Activated T-cell treated with anti-CD3 and anti-CD28 coated beads, Interleukin-2, amount 50 U/mL, for 48 hours (primary cell): ENCODE measurements at places on chromosomes 2 and 18.

DNA sequence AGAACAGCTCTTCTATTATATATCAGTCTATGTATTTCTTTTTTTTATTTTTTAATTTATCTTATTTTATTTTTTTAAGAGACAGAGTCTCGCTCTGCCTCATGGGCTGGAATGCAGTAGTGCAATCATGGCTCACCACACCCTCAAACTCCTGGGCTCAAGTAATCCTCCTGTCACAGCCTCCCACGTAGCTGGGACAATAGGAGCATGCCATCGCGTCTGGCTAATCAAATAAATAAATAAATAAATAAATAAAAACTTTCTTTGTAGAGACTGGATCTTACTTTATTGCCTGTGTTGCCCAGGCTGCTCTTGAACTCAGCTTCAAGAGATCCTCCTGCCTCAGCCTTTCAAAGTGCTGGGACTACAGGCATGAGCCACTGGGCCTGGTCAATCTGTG is 117.0 kb downstream of the RBMS1 start:
- no peak for DNase-seq

DNA sequence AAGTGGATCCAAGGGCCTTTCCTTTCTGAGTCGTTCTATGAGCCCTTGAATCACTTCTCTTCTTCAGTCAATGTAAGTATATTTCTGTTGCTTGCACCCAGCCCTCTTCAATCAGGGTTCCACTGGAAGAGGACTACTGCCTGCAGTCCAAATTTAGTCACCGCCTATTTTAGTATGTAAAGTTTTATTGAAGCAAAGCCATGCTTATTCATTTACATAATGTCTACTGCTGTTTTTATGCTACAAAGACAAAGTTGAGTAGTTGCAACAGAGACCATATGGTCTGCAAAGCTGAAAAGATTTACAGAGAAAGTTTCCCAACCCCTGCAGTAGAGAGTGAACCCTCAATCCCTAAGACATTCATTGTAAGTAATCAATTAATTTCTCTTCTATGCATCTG is 332.5 kb upstream of the TNP1 start:
- DNase-seq: no peak

GRCh38 chr18:2515908-2516625 is 55.2 kb downstream of the METTL4 start:
- peak; percentile 31 for DNase-seq

DNA sequence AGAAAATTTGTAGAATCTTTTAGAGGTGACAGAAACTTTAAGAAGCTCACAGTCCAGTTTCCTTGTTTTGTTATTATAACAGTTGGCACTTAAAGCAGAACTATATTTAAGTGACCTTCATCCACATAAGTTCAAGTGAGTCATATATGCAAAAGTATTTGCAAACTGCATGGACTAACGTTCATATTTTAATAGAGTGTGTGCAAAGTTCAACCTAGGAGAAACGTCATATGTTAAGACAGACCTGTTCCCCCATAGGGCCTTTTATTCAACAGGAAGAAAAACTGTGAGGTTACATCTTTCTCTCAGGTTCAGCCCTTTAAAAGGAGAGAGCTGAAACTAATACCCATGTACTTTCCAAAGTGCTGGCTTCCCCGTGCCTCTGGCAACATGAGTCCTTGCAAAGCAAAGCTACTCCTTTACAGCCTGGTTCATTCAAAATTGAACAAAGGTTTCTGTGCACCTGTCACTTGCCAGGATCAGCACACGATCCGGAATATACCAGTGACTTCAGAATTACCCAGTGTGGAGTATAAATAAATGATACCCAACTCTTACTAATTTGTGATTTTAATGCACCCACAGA is 280.0 kb upstream of the RAB12 start:
- no peak for DNase-seq

DNA sequence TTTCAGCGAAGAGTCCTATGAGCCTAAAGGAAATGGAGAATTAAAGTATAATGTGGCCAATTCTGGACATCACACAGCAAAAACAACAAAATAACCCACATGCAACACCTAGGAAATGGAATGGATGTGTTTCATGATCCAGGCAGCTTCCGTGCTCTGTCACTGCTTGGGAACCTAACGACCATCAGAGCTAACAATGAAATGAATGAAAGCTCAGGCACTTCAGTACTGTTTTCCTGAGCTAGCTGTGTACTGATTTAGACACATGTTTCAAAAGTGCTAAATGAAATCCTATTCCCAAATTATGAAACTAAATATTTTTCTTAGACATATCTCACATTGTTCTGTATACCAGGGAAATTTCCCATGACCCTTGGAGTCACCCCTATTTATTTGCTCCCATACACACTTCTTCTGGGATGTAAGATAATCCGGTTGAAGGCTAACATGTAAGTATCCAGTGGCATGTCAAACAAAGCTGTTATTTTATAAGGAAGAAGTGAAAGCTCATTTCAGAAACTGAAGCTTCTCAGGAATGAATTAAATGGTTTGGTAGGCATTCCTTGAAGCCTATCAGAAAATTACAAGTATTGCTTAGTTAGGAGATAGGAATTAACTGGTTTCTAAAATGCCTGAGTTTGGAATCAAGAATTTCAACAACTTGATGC is 108.5 kb upstream of the RND3 start:
- DNase-seq: no peak

GRCh38 chr2:160379399-160379798 is 114.2 kb downstream of the RBMS1 start:
- DNase-seq: no peak

DNA sequence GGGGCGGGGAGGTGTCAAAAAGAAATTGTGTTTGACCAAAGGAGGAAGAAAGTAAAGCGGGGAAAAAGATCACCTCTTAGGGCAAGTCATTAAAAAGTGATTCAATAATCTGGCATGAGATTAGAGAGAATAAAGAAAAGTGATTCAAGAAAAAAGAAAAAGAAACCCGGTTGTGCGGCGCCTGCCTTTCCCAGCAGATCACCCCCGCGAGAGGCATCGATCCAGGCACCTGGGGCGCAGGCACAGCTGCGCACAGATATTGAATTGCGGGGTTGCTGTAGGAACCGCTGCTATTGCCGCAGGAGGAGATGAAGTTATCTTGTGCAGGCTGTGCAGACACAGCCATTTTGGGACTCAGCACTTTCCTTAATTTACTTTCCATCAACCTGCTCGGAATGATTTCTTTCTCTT is 71.2 kb downstream of the PLB1 start:
- DNase-seq: no peak

DNA sequence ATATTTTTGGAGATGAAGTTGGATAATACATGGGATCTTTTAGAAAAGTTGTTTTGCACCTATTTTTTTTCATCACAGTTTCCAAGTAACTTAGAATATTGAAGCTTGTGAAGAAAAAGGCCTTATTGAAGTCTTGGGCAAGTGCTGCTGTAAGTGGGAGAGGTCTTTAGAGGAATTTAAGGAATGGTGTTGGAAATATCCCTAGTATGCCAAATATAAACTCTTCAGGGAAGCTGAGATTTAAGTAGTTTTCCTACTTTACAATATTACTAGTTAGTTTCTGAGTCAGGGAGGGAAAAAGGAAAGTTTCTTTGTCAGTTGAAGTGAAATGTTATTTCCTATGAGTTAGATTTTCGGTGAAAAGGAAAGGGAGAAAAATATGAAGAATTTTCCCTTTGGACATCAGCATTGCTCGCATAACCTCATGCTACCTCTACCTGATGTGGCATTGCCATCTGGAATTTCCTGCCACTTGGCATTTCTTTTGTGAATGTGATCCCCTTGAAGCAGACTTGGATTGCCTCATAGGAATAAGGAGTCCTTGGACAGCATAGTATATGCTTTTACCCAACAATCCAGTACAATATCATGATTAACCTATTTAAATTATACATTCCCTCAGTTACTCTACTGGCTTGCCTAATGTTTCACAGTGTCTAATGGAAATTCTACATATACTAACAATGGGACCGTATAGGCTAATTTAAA is 12.1 kb downstream of the PLEKHH2 start:
- DNase-seq: no peak

GRCh38 chr2:150480241-150480640 is 7.2 kb downstream of the RND3 start:
- DNase-seq: no peak

GRCh38 chr2:218075975-218076811 is 7.1 kb downstream of the RUFY4 start:
- DNase-seq: no peak

DNA sequence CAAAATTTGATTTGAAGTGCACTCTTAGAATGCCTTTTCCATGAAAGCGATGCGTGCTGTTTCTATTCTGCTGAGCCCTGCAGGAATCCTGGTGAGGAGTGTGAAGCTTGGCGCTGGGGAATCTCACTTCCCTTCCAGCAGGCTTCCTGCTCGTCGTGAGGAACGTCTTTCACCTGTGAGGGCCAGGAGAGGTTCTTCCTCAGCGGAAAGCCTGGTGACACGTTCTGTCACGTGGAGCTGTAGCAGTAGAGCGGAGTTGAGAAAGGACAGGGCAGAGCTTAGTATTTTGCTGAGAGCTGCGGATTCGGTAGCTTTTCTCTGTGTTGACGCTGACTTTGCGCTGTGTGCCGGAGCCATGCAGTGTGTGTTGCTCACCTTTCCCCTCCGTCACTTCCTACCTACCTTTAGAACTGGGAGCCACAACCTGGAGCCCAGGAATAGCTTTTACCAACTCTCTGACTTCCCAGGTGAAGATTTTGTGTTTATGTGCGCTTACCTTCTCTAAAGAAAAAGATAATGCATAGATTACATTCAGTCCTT is 294.8 kb downstream of the PTGR3 start:
- DNase-seq: no peak

DNA sequence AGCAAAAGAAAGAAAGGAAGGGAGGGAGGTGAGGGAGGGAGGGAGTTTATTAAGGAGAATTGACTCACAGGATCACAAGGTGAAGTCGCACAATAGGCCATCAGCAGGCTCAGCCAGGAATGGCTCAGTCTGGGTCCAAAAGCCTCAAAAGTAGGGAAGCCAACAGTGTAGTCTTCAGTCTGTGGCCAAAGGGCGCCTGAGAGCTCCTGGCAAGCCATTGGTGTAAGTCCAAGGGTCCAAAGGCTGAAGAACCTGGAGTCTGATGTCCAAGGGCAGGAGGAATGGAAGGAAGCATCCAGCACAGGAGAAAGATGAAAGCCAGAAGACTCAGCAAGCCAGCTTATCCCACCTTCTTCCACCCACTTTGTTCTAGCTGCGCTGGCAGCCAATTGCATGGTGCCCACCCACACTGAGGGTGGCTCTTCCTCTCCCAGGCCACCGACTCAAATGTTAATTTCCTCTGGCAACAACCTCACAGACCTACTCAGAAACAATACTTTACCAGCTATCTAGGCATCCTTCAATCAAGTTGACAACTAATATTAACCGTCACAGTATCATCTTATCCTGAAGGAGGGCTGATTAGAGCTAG is 5.8 kb upstream of the ACAA2 start:
- no peak for DNase-seq

DNA sequence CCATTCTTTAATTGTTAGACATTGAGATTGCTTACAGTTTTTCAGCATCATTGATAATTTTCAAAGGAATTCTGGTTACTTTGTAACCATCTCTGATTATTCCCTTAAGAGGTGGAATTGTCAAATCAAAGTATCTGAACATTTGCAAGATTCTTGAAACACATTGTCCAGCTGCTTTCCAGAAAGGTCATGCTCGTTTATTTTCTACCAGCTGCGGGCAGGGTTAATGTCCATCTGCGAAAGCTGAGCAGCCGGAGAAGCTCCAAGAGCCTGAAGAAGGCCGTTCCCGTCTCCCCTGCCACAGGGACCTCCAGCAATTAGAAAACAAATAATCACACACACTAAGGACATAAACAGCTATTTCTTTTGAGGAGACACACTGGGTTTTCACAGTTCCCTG is 76.1 kb upstream of the TXNDC2 start:
- no peak for DNase-seq

DNA sequence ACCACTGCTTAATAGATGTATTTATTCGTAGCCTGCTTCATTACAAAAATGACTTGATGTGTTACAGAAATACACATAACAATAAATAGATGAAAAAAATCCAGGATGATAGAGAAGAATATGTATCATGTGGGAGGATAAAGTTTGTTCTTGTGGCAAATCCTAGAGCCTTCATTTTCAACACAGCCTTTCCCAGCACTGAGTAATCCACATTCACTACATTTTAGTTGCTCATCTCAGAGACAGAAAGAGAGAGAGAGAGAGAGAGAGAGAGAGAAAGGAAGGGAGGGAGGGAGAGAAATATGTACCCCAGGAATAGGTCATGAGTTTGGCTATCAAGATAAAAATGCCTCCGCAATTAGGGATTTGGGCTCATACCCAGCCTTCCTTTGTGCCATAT is 144.3 kb downstream of the RBMS1 start:
- no peak for DNase-seq

DNA sequence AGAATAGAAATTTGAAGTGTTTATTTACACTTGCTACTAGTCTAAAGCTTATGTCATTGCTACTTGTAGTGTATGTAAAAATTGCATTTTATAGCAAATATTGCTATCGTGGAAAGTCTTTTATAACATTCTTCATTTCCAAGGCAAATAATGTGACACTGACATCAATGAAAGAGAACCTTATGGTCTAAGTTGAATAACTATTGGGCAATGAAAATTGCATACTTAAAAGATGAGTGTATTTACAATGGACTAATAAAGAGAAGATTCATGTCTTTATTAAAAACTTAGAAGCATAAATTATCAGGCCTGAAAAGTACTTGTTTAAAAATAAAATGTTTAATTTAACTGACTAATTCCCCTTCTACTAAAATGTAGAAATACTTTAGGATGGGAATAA is 82.2 kb downstream of the LRP1B start:
- no peak for DNase-seq

GRCh38 chr2:236628256-236628901 is 58.8 kb downstream of the ACKR3 start:
- DNase-seq: no peak

DNA sequence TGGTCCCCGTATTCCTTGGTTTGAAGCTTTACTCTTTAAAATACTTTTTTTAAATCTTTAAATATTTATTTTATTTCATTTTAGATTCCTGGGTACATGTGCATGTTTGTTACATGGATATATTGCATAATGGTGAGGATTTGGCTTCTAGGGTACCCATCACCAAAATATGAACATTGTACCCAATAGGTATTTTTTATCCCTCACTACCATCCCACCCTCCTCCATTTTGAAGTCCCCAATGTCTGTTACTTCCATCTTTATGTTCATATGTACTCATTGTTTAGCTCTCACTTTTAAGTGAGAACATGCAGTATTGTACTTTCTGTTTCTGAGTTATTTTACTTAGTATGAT is 59.5 kb upstream of the IL1RL1 start:
- DNase-seq: no peak

- no peak for DNase-seq
These were observed 29.4 kb upstream of the IL1RN start for GRCh38 chr2:113098041-113098440.

- DNase-seq: no peak
These were observed 11.9 kb downstream of the INO80C start for GRCh38 chr18:35485852-35486251.

GRCh38 chr18:8217051-8217564 is 392.1 kb upstream of the RAB12 start:
- DNase-seq: no peak

- DNase-seq: no peak
These were observed 101.5 kb downstream of the VWA3B start for GRCh38 chr2:98188351-98189046.

- no peak for DNase-seq
These were observed 74.3 kb upstream of the CCDC141 start for GRCh38 chr2:179124282-179124681.

- DNase-seq: no peak
These were observed 10.9 kb downstream of the SLC39A10 start for GRCh38 chr2:195667974-195668373.
